Activated naive CD4-positive, alpha-beta T cell treated with anti-CD3 and anti-CD28 coated beads, Interleukin-2, amount 10 ng/mL, durations not matched to agents 5 hours and 36 hours (primary cell): ENCODE measurements at places on chromosomes 3 and 15. TPM values are rescaled to one million over a fixed set of nuclear protein-coding genes. Genes with fewer than 3 reads are reported as not detected.

The SHISA5 gene
- 151 TPM for total RNA-seq

The C3orf80 gene
- total RNA-seq, result not detected

The UBE2Q2 gene
- total RNA-seq, result 45.8 TPM

The HGD gene
- total RNA-seq, result 0.67 TPM

The CD200R1 gene
- total RNA-seq, result 7.7 TPM

The PDZRN3 gene
- not detected for total RNA-seq

The REC114 gene
- not detected for total RNA-seq

The TMEM207 gene
- not detected for total RNA-seq

The CCDC54 gene
- not detected for total RNA-seq

The CCRL2 gene
- total RNA-seq, result 5.2 TPM

The CCR2 gene
- total RNA-seq, result 60.5 TPM

The PLA2G4E gene
- total RNA-seq, result not detected

The CKMT1B gene
- total RNA-seq, result not detected
